Activated T-cell treated with anti-CD3 and anti-CD28 coated beads for 24 hours (primary cell): ENCODE measurements at places on chromosomes 12 and 14.

DNA sequence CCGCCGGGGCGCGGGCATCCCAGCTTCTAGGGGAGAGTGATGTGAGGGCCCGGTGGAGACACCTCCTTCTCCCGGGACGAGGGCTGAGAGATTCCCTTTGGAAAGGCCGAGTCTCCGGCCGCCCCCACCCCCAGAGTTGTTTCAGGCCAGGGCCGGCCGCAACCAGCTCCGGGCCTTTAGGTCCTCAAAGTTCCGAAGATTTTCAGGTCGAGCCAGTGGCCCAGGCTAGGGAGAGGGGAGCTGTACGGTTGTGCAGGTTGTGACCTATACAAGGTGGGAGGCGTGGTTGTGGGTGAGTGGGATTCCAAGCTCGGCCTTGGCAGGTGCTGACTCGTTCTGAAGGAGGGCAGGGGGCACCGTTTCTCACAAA lies 18.4 kb upstream of the ANKRD33 start:
- DNase-seq, result no peak

DNA sequence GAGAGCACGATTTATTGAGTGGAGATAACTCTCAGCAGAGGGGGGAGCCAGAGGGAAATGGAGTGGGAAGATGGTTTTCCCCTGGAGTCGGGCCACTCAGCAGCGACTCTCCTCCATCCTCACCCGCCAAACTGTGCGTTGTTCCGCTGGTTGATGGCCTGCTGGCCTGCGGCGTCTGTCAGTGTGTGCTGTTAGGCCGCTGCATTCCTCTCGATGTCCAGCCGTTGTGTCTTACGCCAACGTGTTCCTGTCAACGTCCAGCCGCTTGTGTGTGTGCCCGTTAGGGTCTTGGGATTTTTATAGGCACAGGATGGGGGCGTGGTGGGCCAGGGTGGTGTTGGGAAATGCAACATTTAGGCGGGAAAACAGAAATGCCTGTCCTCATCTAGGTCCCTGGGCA lies 69.2 kb downstream of the PTPRQ start:
- no peak for DNase-seq

- no peak for DNase-seq
Measured at GRCh38 chr12:65430571-65431306, 152.3 kb downstream of the MSRB3 start.

DNA sequence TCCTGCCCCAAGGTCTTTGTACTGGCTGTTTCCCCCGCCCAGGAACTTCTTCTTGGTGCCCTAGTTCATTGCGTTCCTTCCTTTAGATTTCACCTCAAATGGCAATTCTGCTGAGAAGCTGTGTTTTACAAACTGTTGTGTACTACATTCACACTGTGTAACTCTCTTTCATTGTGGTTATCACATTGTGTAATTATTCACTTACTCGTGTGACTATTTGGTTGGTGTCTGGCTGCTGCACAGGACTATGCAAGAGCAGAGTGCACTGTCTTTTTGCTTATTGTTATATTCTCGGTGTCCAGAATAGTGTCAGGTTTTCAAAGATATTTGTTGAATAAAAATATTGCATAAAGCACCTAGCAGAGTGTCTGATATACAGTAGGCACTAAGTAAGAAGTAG lies 177.2 kb upstream of the PRICKLE1 start:
- no peak for DNase-seq

- DNase-seq, result no peak
Measured at GRCh38 chr14:22896760-22897159, 13.7 kb downstream of the REM2 start.

GRCh38 chr14:104115131-104115600 lies 23.2 kb upstream of the KIF26A start:
- no peak for DNase-seq
